Osteocyte (in vitro differentiated cells): ENCODE measurements at places on chromosomes 1 and 21.

GRCh38 chr1:24762133-24762676 is 17.0 kb downstream of the CLIC4 start:
- H3K4me1 ChIP-seq = peaks cover 25% of the 10 kb centered on the region
- H3K36me3 ChIP-seq = no peaks in the 10 kb centered on the region
- H3K4me3 ChIP-seq = no peak overlapping the region
- DNase-seq = no peak

GRCh38 chr1:229514578-229515275 is 6.6 kb upstream of the NUP133 start:
- DNase-seq = no peak
- no peak overlapping the region for H3K4me3 ChIP-seq
- H3K36me3 ChIP-seq = peaks cover 2% of the 10 kb centered on the region

DNA sequence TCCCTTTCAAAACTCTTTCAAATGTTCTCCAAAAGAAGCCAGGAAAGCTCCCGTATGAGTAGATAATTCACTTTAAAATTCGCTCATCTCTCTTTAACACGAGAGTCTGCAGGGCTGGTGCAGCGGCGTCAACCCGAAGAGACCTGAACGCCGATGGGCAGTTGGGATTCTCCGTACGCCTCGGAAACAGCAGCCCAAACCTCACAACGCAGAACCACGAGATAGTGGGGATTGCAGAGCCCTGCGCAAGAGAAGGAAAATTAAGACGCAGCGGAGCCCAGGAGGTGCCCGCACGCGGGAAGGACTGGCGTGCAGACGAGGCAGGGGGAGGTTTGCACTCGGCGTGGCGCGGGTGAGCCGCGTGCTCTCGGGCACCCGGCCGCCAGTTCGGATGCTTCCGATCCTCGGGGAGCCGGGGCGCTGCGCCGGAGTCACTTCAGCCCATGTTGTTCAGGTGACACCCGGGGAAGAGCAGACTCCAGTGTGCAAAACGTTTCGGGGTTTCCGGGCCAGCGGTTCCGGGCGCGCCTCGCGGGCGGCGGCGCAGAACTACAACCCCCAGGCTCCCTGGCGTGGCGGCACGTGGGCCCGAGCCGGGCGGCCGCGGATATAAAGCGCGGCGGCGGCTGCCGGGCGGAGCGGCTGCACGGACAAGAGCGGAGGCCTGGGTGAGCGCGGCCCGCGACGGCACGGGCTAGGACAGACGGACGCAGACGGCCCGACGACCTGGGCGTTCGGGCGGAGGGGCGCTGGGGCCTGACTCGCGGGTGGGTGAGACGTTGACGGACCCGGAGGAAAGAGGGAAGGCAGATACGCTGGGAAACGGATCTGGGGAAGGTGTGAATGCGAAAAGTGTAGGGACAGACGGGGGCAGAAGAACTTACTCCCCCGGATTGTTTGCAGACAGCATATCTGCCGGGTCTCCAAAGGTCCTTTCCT is at the start of gene NPL:
Gene NPL, plus strand, starts transcription at position 636 of the 939 bp plus-strand sequence. CDS start 4,599 bp downstream, outside the sequence.
- H3K27ac ChIP-seq = peak within 1 kb of the TSS; percentile 58
- peaks cover 11% of the 10 kb centered on the region for H3K4me1 ChIP-seq
- H3K36me3 ChIP-seq = peaks cover 4% of the 10 kb centered on the region
- peak; percentile 93 for DNase-seq

DNA sequence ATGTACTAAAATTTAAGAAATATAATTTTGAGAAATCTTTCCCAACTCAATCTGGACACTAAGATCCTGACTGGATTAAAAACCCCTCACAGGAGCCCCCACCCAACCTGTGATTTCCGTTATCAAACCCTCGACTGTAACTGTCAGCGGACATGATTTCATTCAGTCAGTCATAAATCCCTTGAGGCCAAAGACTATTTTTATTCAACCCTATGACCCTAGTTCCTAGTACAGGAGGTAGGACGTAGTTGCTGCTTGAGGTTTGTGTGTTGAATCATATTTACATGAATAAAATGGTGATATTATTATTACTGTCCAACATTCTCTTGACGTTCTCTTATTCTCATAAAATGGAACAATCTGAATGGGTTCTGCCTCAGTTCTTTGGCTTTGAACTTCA is 73.1 kb upstream of the DYNLT5 start:
- H3K36me3 ChIP-seq = peaks cover 39% of the 10 kb centered on the region
- no peak for DNase-seq
- no peaks in the 10 kb centered on the region for H3K27me3 ChIP-seq
- H3K27ac ChIP-seq = no peak overlapping the region
- peaks cover 54% of the 10 kb centered on the region for H3K4me1 ChIP-seq
- H3K4me3 ChIP-seq = no peak overlapping the region

GRCh38 chr1:162840250-162840839 is 20.6 kb downstream of the CCDC190 start:
- peaks cover 3% of the 10 kb centered on the region for H3K4me1 ChIP-seq
- H3K27me3 ChIP-seq = no peaks in the 10 kb centered on the region
- H3K4me3 ChIP-seq = no peak overlapping the region
- no peak for DNase-seq

DNA sequence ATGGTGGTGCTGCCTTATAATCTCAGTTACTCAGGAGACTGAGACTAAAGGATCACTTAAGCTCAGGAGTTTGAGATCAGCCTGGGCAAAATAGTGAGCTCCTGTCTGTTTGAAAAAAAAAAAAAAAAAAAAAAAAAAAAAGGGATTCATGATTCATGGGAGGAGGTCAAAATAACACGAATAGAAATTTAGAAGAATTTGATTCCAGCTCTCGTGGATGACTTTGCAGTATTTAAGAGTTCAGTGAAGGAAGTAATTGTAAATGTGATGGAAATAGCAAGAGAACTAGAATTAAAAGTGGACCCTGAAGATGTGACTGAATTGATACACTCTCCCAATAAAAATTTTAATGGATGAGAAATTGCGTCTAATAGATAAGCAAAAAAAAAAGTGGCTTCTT is 15.8 kb downstream of the AUNIP start:
- H3K27ac ChIP-seq = no peak overlapping the region
- no peaks in the 10 kb centered on the region for H3K36me3 ChIP-seq
- no peak overlapping the region for H3K4me3 ChIP-seq
- no peaks in the 10 kb centered on the region for H3K27me3 ChIP-seq
- H3K4me1 ChIP-seq = no peaks in the 10 kb centered on the region

- H3K4me1 ChIP-seq = no peaks in the 10 kb centered on the region
- no peak for DNase-seq
- no peaks in the 10 kb centered on the region for H3K27me3 ChIP-seq
Measured at GRCh38 chr1:113129529-113130185, 56.7 kb downstream of the LRIG2 start.

- no peak overlapping the region for H3K4me3 ChIP-seq
- H3K36me3 ChIP-seq = no peaks in the 10 kb centered on the region
- peak; percentile 77 for DNase-seq
- H3K4me1 ChIP-seq = no peaks in the 10 kb centered on the region
Measured at GRCh38 chr1:166032572-166033371, 134.0 kb downstream of the FAM78B start.

DNA sequence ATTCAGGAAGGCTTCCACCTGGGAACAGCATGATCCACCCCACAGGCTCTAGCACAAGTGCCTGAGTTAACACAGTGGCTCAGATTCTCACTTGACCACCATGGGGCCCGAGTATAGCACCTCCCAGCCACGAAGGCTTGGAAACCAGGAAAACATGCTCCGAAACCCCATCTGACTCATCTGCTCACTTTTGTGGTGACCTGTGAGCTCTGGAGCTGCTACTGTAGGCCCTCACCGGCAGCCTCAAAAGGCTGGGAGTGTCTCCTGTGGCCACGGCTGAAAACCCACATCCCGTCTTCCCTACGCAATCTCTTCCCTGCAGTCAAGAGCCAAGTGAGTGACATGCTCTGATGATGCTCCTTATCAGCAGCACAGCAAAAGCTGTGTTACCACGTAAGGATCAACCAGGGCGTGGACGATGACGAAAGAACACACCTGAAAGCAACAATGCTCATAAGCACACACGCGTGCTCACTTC is 81.4 kb downstream of the TGFBR3 start:
- no peak overlapping the region for H3K4me3 ChIP-seq
- H3K36me3 ChIP-seq = peaks cover 2% of the 10 kb centered on the region
- H3K4me1 ChIP-seq = peaks cover 66% of the 10 kb centered on the region
- no peaks in the 10 kb centered on the region for H3K27me3 ChIP-seq
- H3K27ac ChIP-seq = peak overlapping the region; percentile 96

DNA sequence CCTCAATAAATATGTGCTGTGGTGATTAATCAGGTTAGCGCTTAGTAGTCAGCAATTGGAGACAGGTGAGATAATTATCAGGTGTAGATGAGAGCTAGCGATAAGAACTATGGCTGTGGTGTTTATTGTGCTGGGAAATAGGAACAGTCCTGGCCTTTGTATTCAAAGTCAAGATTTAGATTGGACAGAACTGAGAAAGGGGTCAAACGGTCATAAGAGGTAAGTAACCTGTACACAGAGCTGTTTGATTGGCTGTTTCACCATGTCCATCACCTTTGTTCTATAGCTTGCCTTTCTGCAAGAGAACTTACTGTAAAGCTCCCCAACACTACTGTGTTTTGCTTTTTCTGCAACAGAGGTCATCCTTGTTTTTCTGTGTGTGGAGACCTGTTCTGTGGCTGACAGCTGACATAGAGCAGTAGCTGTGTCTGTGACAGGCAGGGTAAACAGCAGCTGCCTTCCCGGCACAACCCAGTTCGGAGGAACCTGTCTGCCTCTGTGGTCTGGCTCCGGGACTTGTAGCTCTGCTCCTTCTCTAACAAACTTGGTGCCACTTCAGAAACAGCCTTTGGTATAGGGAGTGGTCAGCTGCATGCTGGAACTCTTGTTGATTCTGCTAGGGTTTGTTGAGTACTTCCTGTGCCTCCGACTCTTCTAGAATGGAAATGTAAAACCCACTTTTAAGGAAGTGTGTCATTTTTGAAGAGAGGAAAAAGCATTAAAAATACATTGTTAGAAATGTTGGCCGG is 21.1 kb upstream of the CDC42 start:
- no peak overlapping the region for H3K27ac ChIP-seq
- no peak overlapping the region for H3K4me3 ChIP-seq
- H3K36me3 ChIP-seq = no peaks in the 10 kb centered on the region
- no peaks in the 10 kb centered on the region for H3K27me3 ChIP-seq

DNA sequence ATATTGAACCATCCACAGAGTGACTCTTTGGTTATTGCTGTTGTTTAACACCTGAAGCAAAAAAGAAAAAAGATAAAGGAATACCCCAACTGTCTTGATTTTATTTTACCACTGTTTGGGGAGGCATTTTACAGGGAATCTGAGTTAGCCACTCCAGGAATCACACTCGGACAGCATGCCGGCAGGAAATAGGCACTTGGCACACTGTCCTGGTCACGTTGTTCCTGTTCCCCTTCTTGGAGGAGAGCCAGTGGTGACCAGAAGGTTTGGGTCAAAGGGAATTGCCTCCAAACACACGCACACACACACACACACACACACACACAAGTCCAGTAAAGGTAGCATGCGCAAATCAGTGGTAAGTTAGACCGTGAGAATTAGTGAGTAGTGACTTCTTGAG is 13.8 kb downstream of the RGS4 start:
- H3K4me1 ChIP-seq = peaks cover 40% of the 10 kb centered on the region
- no peaks in the 10 kb centered on the region for H3K27me3 ChIP-seq
- no peak for DNase-seq
- no peaks in the 10 kb centered on the region for H3K36me3 ChIP-seq

- no peak overlapping the region for H3K27ac ChIP-seq
- H3K4me3 ChIP-seq = no peak overlapping the region
- H3K36me3 ChIP-seq = no peaks in the 10 kb centered on the region
Measured at GRCh38 chr1:223319398-223319797, 44.6 kb downstream of the SUSD4 start.

DNA sequence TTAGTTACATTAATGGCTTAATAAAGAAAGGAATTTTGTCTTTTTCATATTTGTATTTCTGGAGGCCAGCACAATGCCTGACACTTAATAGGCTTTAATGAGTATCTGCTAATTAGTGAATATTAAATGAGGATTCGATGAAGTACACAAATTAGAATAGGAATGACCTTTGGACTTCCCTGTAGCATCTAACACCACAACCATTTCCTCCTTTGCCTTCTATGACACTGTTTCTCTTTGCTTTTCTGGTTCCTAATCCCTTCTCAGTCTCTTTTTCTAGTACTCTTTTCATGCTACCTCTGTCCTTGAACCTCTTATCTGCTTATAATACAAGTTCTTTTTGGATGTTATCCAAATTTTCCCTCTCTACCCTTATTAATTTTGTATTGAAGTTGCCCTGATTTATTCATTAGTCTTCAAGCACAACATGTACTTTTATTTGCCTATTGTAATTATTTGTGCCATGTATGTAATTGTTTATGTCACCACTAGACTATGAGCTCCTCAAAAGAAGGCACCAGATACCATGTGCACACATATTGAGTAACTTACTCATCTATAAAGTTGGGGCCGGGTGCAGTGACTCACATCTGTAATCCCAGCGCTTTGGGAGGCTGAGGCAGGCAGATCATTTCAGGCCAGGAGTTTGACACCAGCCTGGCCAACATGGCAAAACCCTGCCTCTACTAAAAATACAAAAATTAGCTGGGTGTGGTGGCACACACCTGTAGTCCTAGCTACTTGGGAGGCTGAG is 23.8 kb downstream of the RPS27 start:
- H3K27ac ChIP-seq = no peak overlapping the region
- no peaks in the 10 kb centered on the region for H3K27me3 ChIP-seq
- H3K4me1 ChIP-seq = no peaks in the 10 kb centered on the region
- DNase-seq = no peak

GRCh38 chr1:110650609-110651008 is 24.1 kb downstream of the KCNA3 start:
- no peak overlapping the region for H3K4me3 ChIP-seq
- H3K36me3 ChIP-seq = no peaks in the 10 kb centered on the region
- peaks cover 8% of the 10 kb centered on the region for H3K27me3 ChIP-seq
- H3K27ac ChIP-seq = no peak overlapping the region
- DNase-seq = no peak

GRCh38 chr1:46673749-46674182 is 2.1 kb downstream of the TEX38 start:
- DNase-seq = no peak
- no peak overlapping the region for H3K4me3 ChIP-seq
- H3K27ac ChIP-seq = no peak overlapping the region
- no peaks in the 10 kb centered on the region for H3K4me1 ChIP-seq
- peaks cover 21% of the 10 kb centered on the region for H3K36me3 ChIP-seq

DNA sequence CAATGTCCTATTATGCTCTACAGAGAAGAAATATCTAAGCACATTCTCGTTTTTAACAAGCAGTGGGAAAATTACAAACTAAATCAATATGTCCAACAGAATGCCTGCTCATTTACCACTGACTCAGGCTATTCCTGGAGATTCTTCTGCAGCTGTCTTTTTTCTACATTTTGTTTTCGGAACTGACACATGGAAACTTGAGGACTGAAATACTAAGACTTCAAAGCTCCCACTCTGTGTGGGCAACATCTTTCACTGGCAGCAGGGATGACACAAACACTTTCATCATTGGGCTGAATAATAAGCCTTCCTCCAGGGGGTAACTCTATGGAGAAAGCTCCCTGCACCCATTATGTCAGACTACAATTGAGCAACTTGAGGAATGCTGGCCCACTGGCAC is 175.5 kb upstream of the NCAM2 start:
- no peak overlapping the region for H3K4me3 ChIP-seq
- peaks cover 5% of the 10 kb centered on the region for H3K4me1 ChIP-seq
- no peak overlapping the region for H3K27ac ChIP-seq
- H3K36me3 ChIP-seq = no peaks in the 10 kb centered on the region
- H3K27me3 ChIP-seq = peaks cover 5% of the 10 kb centered on the region
- no peak for DNase-seq

- H3K4me1 ChIP-seq = peaks cover 13% of the 10 kb centered on the region
- H3K4me3 ChIP-seq = no peak overlapping the region
- peaks cover 22% of the 10 kb centered on the region for H3K27me3 ChIP-seq
- peak; percentile 54 for DNase-seq
Measured at GRCh38 chr21:42493109-42494060, 2.6 kb downstream of the RSPH1 start.

- no peak for DNase-seq
- H3K4me1 ChIP-seq = no peaks in the 10 kb centered on the region
- peaks cover 70% of the 10 kb centered on the region for H3K27me3 ChIP-seq
- H3K36me3 ChIP-seq = no peaks in the 10 kb centered on the region
Measured at GRCh38 chr1:151916726-151917370, 7.5 kb upstream of the THEM4 start.
